Epithelial cell of prostate (primary cell): ENCODE measurements at places on chromosomes 5 and 9.

GRCh38 chr5:14081791-14082190, 61.4 kb upstream of the TRIO start:
- DNase-seq: no peak

- DNase-seq: no peak
Observed at GRCh38 chr9:83019246-83019645, 43.7 kb downstream of the RASEF start.

DNA sequence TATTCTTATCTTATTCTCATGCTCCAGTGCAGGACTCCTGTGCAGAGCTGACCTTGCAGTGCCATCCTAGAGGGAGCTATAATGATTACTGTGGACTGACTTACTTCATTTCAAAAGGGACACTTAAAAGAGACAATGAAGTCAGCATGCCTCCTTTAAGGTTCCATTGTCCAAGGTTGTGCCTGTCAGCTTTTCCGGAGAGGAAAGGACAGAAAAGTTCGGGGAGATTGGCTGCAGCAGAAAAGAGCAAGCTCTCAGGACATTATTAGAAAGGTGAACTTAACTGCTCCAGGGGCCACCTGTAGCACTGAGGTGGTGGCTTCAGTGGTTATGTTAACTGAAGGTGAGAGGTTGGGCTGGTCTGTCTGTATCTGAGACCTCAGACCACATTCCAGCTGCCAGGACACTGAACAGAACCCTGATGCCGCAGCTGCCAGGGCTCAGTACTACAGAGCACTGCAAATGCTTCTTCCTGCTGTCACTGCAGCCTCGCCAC, 112.9 kb downstream of the ST8SIA4 start:
- DNase-seq: no peak

DNA sequence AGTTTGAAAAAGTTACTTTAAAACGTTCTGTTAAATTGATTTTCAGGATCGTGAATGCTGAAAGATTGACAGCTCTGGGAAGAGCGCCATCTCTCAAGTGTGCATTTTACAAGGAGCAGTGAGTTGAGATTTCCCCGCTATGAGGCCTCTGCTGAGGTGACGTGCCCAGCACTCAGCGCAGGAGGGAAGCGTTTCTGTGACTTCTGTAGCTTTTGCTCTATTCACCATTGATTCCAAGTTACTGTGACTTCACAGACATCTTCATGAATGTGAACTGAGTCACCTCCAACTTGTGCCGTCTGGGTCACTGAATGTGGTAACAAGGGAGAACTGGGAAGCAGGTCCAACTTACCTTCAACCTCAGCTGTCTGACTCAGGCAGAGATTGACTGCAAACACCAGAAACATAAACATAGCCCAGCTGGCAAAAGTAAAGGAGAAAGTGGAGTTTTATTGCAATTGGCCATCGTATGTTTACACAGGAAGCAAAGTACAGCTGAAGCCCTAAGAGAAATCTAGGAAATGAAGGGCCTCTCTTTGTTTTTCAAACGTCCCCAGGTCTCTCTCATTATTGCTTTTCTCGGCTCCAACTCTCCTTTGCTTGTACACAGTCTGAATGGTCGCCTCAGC, 428.8 kb upstream of the CLINT1 start:
- peak; percentile 52 for DNase-seq

- no peak for DNase-seq
Observed at GRCh38 chr5:67290655-67291054, 94.1 kb upstream of the CD180 start.

- DNase-seq: peak; percentile 64
Observed at GRCh38 chr9:121285835-121286687, 18.1 kb downstream of the GSN start.

DNA sequence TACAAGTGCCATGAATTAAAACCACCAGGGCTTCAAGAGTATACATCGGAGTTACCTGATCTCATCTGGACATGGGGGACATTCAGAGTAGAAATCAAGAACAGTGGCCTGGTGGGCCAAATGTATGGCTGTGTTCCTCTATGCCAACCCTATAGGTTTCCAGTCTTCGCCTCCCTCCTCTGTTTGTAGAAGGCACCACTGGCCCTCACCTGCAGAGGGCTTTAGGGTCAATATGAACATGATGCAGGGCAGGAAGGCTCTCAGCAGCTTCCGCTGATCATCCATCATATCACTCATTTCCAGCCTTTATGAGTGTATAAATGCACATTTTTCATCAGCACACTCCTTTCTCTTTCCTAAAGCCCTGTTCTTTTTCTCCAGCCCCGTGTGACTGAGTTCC, 555.5 kb upstream of the BRINP1 start:
- DNase-seq: no peak

DNA sequence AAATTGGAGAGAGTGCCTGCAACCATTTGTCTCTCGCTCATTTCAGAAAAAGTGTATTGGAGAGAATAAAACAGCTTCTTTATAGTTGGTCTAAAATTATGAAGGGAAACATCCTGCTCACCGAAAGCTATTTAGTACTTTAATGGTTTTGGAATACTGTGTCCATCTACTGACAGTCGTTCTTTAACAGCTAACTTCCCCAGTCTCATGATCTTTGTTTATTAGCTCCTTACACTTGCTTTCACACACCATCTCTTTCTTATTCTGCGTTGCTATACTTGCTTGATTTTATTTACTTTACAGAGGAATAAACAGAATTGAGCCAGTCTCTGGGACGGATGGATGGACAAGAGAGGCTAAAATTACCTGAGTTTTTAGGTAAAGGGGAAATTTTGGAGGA, 229.3 kb downstream of the CCDC171 start:
- DNase-seq: no peak

- DNase-seq: no peak
Observed at GRCh38 chr5:16737620-16738364, 121.0 kb upstream of the RETREG1 start.

GRCh38 chr5:14507156-14507941, 74.2 kb upstream of the OTULINL start:
- no peak for DNase-seq

- no peak for DNase-seq
Observed at GRCh38 chr9:6667633-6668280, 22.2 kb upstream of the GLDC start.

DNA sequence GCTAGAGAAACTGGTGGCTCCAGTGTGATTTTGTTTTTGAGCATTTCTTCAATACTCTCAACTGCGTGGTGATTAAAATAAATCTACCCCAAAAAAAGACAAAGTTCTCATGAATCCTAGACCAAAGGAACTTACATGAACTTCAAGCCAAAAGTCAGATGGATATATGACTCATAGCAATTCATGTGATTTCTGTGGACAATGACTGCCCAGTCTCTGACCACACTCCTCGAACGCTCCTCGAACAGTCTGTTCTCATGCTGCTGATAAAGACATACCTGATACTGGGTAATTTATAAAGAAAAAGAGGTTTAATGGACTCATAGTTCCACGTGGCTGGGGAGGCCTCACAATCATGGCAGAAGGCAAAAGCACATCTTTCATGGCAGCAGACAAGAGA, 46.4 kb upstream of the CEP78 start:
- no peak for DNase-seq

GRCh38 chr5:180563994-180564393, 27.3 kb downstream of the SCGB3A1 start:
- DNase-seq: no peak

DNA sequence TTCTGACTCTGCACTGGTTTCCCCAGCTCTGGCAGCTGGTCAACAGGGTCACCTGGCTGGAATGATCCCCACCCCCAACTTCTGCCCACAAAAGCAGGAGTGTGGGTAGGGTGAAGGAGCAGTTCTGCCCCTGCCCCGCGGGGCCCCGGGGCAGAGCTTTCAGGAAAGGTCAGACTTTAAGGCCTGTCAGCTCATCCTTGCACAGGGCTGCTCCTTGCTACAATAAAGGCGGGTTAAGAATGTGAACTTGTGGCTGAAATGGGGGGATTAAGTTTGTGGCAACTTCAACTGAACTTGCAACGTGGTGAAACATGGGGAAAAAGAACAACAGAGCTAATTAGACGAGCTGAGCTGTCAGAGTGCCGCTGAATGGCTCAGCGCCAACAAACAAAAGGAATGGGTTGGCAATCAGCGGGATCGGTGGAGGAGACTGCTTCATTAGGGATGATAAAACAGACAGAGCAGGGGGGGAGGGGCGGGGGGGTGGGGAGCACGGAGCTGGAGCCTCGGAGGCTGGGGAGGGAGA, 50.8 kb downstream of the CRB2 start:
- no peak for DNase-seq

GRCh38 chr5:172293054-172293744, 9.6 kb upstream of the UBTD2 start:
- DNase-seq: no peak

GRCh38 chr9:75707191-75707590, 183.3 kb upstream of the PCSK5 start:
- no peak for DNase-seq

GRCh38 chr9:97468658-97469448, 32.6 kb upstream of the TMOD1 start:
- DNase-seq: no peak

GRCh38 chr5:127060470-127060985, 12.8 kb downstream of the C5orf63 start:
- no peak for DNase-seq

GRCh38 chr5:92017776-92018175, 634.7 kb upstream of the ARRDC3 start:
- peak; percentile 57 for DNase-seq

DNA sequence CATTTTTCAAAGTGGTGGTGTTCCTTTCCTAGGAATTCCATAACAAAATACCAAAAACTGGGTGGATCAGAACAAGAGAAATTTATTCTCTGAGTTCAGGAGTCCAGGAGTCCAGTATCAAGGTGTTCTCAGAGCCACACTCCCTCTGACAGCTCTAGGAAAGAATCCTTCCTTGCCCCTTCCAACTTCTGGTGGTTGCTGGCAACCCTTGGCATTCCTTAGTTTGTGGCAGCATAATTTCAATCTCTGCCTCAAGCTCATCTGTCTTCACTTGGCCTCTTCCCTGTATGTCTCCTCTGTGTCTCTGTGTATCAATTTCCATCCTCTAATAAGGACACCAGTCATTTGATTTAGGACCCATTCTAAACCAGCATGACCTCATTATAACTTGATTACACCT, 243.7 kb downstream of the MPDZ start:
- DNase-seq: no peak

DNA sequence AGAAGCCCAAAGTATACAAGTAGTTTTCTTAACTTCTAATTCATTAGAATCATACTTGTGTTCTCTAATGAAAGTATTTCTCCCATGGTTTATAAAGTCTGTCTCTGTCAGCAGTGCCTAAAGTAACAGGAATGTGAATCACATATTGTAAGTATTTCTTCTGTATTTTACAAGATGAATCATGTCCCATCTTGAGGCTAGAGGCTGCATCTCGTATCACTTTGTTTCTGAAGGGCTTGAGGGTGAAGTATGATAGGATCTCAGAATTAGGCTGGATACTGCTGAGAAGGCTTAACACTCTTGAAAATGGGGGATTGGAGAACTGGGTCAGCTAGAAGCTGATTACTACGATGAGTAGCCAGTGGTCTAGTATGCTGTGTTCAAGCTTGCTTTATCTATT, 242.2 kb upstream of the ACTBL2 start:
- no peak for DNase-seq

- no peak for DNase-seq
Observed at GRCh38 chr9:138074516-138074915, 196.9 kb downstream of the CACNA1B start.

- DNase-seq: no peak
Observed at GRCh38 chr5:180213657-180214207, 4.7 kb upstream of the RASGEF1C start.

DNA sequence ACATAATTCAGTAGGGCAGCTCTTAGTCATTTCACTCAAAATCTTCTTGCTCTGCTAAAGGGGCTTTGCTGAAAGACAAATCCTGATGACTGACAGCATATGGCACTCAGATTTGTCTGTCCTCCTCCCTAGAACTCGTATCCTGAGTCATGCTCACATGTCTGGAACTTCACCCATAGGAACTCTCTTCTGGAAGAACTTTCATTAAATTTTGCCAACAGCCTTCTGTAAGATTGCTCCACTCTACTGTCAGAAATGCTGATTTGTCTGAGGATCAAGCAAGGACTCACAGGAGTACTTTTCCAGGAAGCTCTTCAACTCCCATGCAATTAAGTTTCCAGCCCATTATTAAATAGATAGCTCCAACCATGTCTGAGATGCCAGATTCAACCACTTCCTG, 59.8 kb upstream of the SNX2 start:
- no peak for DNase-seq

DNA sequence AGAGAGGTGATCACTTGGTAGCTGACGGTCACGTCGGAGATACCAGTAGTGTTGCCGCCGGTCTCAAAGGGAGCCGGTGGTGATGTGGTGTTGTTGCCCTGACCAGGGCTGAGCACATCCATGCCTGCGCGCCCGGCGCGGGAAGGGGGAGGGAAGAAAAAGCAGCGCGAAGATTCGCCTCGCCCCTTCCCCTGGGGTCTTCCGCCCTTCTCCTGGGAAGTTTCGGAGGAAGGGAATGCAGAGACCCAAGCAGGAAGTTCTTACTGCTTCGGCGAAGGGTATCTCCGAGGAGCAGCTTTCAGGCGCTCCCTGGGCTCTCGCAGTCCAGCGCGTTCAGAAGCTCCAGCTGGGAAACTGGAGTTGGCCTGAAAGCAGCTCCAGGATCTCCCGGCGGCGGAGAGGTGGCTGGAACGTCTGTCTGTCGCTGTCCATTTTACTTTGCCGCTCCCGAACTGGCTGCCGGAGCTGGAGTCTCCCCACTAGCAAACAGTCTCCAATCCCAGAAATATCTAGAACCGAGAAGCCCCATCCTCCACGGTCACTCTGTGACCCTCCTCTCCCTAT, 565 bp downstream of the HTR1A start:
- DNase-seq: no peak

GRCh38 chr5:89232139-89232603, 349.2 kb upstream of the MEF2C start:
- no peak for DNase-seq

- DNase-seq: no peak
Observed at GRCh38 chr5:64166201-64166959, 737 bp downstream of the RNF180 start.

GRCh38 chr5:178120607-178121357, 7.5 kb downstream of the N4BP3 start:
- peak; percentile 60 for DNase-seq

DNA sequence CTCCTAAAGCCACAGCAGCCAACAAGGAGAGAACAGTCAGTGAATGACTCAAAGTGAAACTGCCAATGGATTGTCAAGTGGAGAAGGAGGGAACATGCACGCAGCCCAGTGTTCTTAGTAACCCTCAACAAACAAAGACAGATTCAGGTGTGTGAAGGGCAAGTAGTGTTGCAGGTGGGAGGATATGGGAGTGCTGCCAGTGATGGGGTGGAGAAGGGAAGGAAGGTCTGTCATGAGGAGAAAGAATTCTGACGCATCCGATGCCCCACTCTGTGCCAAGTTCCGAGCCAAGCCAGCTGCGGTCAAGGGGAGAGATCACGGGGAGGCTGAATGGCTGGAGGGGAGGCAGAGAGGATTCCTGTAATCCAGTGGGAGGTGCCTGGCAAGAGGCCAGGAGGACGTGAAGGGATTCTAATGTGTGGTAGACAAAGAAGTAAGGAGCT, 56.5 kb downstream of the CAST start:
- DNase-seq: peak; percentile 98

DNA sequence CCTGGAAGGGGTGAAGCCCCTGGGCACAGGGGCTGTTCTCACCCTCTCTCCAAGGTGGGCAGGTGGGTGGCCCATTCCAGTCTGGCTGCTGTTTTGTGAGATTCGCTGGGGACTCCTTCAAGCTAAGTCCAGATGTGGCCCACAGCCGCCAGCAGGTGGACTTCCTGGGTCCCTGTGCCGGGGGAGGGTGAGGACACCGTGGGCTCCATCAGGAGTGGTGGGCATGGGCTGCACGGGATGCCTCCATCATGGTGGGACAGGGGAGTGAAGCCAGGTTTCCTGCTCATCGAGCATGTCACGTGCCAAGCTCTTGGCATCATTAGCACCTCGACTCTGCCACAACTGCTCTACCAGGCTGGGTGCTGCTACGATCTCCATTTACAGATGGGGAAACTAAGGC, 1.8 kb downstream of the NCS1 start:
- DNase-seq: no peak
